Right renal pelvis (tissue), 4 donors: ENCODE measurements at places on chromosomes 13 and 19.

- peak; percentile 74 for DNase-seq
These were observed 9.3 kb upstream of the RANBP3 start for GRCh38 chr19:5987077-5987818.

GRCh38 chr19:17255150-17255621 lies 9.4 kb downstream of the USHBP1 start:
- no peak for DNase-seq

GRCh38 chr13:113161433-113161832 lies 3.0 kb downstream of the PROZ start:
- DNase-seq = no peak

DNA sequence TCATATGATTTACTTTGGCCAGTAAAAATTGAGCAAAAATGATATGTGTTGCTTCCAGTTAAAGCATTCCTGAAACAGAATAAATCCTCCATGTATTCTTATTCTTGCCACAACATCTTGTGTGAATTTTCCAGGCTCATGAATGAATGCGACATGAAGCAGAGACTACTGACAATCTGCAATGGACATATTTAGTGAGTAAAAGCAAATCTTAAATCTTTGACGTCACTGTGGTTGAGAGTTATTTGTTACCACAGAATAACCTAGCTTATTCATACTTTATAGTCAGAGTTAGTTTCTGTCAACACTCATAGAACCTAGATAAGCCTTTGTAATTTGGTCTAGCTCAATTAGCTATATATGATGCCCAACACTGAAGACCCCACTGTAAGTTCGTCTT lies 1443.1 kb downstream of the PCDH9 start:
- no peak for DNase-seq

DNA sequence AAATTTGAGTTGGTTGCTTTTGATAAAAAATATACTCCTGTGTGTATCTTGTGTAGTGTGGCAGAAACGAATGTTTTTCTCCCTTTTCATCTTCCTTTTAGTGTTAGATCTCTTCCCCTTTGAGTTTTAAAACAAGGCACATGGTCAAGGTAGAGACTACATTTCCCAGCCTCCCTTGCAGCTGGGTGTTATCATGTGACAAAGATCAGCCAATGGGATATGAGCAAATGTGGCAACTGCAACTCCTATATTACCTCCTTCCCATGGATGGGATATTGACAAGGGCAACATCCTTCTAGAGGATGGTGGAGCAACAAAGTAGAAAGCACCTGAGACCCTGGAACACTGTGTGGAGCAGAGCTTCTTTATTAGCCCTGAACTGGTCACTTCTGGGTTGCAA lies 42.4 kb downstream of the ADGRE3 start:
- no peak for DNase-seq

- no peak for DNase-seq
These were observed 557 bp downstream of the ZNF576 start for GRCh38 chr19:43596842-43597461.

DNA sequence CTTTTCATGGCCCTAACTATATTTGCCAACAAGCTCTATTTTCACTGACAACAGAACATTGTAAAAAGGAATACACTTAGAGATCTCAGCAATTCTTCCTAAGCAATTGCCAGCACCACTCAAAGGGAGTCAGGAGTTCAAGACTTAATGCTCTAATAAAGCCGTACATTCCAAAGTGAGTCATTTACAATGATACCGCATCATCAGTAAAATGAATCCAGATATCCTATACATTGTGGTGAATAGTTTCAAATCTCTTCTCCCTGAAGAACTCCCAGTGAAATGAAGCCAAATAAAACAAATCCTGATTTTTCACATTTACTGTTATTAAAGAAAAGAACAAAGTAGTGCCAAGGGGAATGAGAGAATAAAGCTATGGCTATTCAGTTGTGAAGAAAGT lies 2898.7 kb upstream of the PCDH20 start:
- DNase-seq = no peak

GRCh38 chr13:74466864-74467263 lies 332.7 kb upstream of the KLF12 start:
- DNase-seq = no peak

DNA sequence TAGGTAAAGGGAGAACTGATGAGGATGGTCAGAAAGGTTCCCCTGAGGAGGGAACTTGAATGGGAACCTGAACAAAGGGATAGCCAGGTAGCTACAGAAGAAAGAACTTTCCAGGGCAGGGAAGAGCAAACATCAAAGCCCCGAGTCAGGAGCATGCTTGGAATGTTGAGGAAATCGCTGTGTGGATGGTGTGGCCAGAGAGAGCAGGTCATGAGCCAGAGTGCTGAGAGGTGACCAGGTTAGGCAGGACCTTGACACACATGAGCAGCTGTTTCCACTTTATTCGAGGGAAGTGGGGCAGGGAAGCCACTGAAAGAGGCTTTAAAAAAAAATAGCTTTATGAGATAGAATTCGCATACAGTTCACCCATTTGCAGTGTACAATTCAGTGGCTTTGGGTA lies 4.4 kb downstream of the RAB8A start:
- no peak for DNase-seq

DNA sequence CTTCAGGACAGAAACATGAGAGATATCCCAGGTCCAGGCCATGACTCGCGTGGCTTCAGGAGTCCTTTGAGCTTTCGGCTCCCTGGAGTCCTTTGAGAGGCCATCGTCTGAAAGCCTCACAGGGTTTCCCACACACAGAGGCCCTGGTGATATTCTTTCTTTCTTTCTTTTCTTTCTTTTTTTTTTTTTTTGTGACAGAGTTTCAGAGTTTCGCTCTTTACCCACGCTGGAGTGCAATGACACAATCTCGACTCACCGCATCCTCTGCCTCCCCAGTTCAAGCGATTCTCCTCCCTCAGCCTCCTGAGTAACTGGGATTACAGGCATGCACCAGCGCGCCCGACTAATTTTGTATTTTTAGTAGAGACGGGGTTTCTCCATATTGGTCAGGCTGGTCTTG lies 5.5 kb downstream of the SIN3B start:
- no peak for DNase-seq

DNA sequence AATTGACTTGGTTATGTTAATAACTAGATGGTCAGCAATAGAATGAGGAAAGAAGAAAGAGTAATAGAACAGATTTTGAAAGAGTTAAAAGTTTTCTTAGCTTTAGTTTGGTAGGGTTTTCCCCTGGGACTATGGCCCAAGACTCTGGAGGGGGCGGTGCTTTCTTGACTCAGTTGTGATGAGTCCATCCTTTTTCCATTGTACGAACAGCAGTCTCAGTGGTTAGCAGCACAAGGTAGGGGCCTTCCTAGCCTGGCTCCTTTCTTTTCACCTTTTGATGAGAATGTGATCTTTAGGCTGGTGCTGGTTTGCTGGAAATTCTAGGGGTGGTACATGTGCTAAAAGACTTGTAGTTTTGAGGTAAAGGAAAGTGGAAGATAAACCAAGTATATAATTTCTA lies 38.8 kb downstream of the ZNF506 start:
- DNase-seq = no peak

DNA sequence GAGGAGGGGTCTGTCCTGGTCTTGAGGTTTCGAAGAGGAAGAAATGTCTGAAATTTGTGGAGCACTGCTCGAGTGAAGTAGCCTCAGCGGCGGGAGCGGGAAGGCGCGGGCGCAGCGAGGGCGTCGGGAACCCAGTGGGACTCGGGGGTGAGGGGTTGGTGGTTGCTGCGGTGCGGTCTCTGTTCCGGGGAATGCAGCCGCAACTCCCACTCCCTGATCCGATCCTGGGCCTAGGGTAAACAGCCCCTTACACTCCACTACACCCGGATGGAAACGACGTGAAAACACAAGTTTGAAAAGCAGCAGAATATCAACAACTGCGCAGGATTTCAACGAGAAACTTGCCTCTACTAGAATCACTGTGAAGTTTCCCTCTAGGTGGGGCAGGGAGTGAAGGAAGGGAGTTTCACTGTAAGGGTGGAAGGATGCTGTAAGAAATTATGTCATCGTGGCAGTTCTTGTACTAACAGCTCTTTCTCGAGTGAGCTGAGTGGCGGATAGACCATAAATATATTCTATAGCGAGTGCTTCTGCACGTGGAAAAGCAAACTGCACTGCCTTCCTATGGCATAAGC lies 2.0 kb upstream of the KLF12 start:
- DNase-seq = peak; percentile 54

DNA sequence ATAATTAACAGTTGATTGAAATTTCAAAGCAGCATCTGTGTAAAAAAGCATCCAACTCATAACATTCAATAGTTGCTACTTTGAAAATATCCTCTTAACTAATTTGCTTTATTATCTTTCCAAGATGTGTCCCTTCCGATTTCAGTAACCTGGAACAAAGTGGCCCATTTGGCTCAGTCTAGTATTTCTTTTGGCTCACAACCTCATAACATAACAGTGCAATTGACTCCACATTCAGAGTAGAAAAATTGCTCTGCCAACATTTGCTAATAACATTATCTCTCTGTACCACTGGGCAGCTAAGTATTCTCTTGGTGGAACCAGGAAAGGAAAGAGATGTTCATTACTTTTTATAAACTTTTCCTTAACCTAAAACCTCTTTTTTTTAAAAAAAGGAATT lies 571.1 kb upstream of the ARGLU1 start:
- no peak for DNase-seq

DNA sequence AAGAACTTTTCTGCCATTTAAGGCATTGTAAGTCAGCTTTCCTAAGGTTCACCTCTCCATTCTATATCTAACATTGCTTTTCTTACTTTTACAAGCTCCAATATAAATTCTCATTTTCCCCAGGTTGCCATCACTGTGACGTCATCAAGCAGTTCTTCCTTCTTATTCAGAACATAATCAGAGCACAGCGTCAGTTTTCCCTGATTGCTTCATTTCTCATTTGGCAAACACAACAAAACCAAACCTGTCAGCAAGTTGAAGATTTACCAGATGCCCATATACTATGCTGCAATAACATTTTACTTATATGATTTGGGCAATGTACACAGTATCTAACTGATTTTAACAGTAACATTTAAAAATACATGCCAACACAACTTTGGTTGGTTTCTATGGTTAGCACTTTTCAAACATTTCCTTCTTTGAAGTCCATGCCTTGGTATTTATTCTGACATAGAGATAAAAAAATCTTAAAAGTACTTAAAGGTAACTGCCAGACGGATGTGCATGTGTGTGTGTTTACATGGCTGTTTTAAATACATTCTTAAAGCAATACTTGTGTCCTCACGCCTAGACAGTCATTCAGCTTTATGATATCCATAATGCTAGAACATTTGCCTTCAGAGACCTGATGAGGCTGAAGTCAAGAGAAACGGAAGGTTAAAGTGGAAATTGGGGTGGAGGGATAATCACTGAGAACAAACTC lies 264.0 kb downstream of the KLF12 start:
- no peak for DNase-seq

DNA sequence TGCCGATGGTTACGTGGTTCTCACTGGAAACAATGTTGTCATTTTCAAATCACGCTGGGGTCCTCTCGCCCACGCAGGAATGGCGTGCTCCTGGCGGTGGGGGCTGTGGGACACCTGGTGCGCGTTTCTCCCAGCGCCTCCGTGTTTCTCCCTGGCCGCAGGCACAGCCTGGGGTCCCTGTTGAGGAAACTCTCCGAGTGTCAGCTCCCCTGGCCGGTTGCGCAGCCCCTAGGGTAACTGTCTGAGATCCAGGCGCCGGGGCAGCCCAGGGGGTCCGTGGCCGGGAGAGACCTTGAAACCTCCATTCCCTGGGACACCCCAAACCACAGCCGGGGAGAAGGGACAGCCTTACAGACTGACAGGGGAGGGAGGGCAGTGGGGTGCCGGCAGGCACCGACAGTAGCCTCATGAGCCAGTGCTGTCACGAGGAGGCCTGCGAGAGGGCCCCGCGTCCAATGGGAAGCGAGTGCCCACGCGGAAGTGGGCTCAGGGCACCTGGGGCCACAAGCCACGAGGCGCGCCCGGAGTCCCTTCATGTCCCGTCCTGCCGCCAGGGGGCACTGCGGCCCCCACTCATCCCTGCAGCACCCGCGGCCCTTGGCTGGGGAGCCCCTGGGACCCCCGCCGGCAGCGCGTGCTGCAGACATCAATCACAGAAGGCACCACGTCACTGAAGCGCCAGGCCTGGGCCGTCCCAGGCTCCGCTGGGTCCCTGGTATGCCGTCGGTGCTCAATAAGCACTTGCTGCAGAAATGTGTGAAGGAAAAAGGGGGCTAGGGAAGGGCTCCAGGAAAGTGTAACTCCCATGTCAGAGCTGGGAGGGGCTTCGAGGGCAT lies 9.5 kb downstream of the ADAMTSL5 start:
- DNase-seq = no peak

DNA sequence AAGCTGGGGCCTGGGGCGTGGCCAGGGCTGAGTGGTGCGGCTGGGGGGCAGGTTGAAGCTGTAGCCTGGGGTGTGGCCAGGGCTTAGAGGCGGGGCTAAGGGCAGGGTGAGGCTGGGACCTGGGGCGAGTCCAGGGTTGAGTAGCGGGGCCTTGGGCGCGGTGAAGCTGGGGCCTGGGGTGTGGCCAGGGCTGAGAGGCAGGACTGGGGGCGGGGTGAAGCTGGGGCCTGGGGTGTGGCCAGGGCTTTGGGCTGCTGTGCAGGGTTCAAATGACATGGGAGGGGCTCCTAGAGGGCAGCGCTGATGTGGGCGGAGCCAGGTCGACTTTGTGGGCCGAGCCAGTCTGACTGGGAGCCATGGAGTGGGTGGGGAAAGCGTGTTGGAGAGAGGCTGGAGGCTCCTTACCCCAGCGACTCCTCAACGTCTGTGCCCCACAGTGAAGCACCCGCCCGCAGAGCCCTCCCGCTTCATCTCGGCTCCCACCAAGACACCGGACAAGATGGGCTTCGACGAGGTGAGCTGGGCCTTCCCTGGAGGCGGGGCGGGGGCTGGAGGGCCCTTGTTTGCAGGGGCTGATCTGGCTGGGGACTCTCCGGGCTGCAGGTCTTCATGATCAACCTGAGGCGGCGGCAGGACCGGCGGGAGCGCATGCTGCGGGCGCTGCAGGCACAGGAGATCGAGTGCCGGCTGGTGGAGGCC lies 21.5 kb downstream of the COLGALT1 start:
- no peak for DNase-seq

- no peak for DNase-seq
These were observed 200.9 kb upstream of the TMTC4 start for GRCh38 chr13:100875392-100876043.

GRCh38 chr13:104616990-104617389 lies 1550.8 kb upstream of the SLC10A2 start:
- no peak for DNase-seq

DNA sequence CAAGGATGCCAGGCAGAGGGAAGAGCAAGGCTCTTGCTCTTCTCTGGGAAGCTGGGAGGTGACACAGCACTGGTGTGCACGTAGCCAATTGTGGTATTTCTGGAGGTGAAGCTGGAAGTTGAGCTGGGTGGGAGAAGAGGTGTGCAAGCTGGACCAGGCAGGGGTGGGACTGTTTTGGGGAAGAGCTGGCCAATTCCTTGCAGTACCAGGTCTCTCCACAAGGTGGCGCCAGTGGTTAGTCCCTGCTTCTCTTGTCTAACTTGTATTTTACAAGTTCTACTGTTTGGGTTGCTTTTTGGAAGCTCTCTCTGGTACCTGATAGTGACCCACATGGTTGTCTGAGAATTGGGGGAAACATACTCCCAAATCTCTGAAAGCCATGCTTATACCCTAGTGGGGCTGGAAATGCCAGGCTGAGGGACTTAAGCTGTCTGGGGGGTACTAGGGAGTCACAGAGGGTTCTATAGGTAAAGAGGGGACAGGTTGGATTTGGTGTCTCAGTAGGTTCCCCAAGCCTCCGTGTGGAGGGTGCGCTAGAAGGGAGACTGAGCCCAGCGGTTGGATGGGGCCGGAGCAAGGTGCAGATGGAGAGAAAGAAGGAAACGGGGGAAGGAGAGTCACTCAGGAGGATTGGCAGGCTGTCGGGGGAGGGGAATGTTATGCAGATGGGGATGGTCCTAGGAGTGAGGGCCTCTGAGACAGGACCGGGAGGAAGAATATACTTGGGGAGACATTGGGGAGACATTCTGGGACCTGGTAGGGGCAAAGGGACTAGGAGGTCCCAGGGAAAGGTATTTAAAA lies 3.0 kb downstream of the HPN start:
- no peak for DNase-seq
